ENCODE measurements at places on chromosomes 12 and 14.

- peak; percentile 36 for DNase-seq
Observed at GRCh38 chr12:87848248-87848868, 180.8 kb downstream of the C12orf50 start.

- DNase-seq = no peak
Observed at GRCh38 chr14:56216626-56217379, 98.6 kb downstream of the PELI2 start.

DNA sequence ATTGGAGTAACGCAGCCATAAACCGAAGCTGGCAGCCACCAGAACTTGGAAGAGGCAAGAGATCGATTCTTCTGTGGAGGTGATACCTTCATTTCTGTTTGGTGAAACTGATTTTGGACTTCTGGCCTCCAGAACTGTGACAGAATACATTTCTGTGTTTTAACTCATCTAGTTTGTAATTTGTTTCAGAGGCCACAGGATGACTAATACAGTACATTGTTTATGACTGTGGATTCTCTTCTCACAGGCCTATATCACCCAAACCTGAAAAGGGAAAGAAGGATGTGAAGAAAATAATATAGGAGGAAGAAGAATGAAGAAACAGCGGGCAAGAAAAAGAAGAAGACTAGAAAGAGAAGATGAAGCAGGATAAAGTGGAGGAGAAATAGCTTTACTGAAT is 263.8 kb upstream of the DIO2 start:
- DNase-seq = no peak

DNA sequence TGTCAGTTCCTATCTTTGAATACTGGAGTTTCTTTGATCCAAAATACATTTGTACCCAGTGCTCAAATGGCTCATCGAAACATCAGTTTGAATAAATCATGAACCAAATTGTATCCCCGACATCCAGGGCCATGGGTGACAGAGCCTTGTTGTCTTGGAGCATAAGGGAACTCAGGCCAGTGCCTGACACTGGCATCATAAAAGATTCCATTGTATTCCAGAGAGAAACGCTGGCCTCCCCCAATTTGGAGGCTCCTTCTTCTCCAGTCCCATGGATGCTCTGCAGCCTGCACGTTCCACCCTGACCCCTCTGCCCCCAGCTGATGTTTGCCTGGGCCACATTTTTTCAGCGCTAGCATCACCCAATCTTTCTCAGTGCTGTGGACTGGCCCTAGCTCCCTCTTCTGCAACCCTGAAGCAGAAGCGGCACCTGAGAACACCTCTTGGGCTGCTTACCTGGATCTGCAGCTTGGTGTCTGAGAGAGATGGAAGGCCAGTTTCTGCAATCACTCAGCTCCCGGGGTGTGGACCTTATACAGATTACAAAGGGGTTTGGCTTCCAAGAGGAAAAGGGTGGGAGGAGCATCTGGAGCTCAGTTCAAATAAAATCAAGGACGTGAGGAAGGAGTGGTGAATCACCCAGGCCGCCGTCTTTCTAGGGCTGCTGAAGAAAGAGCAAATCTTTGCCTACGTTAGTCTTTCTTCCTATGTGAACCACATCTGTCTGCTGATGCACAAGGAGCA is at the start of gene RNASE1:
TSS of gene RNASE1 (minus strand) at position 504 of the 744 bp plus-strand sequence. CDS start 776 bp downstream, outside the sequence.
- DNase-seq = no peak

DNA sequence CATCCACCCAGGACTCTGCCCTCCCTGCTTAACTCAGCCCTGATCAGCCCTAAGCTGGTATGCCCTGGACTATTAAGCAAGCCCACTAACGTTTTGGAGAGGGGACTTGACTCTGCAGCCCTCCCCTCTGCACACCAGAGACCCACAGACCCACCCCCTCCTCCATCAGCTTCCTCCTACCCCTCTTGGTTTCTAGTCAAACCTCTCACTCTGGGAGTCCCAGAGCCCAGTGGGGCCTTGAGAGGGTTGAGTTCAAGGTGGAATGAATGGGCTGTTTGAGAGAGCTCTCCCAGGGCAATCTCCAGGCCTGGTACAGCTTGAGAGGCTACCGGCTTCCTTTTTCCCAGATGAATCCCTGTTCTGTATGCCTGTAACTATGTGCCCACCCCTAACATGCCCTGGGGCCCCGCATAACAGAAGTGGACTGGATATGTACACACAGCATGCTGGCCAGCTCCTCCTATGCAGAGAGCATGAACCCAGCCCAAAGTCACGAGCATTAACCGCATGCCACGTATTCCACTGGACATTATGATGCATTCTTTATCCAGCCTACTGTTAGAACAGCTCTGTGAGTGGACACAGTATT is 43.6 kb downstream of the IRF2BPL start:
- DNase-seq = no peak

- DNase-seq = peak; percentile 56
Observed at GRCh38 chr14:62126879-62127478, 364.8 kb downstream of the SNAPC1 start.

DNA sequence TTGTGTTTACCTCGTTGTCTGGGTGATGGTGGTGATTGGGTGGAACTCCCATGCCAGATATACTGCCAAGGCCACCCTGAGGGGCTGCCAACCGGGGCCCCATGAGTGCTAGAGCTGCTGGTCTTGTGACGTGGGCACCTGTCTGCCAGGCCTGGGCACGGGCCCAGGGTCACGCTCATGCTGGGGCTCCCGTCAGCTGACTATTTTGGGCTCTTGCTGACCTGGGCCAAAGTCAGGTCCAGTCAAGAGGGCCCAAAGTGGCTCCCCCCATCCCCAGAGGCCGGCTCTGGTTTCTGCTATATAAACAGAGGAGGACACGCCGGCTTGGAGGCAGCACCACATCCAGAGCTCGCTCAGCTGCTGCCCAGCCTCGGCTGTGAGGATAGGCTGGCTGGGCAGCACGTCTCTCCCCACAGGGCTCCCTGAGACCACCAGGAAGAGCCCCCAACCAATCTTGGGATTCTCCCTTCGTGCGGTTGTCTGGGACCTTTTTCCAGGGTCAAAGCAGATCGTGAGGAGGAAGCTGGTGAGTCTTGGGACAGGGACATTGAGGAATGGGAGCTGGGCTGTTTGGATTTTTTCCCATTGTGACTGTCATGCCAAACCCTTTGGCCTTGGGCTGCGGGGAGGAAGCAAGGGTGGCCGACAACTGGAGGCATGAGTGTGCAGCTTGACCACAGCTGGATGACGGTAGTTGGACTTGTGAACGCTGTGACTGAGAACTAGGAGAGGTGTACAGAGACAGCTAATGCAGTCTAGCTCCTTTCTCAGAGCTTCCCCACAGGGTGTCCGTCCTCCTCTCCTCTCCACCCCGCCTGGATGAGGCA is 7.6 kb upstream of the NR4A1 start:
- no peak for DNase-seq

DNA sequence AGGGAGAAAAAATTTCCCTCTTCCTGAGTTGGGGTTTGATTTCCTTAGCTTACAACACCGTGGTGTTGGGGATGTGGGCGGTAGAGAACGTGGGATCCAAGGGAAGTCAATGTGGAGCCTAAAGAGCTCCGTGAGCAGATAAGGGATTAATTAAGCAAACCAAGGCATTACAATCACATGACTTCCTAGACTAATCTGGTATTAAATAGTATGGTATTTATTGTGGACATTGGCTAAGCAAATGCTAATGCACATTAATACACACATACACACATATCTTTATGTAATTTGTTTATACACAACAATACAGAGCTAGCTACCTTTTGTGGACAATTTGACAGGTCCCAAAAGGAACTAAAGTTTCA is 791 bp upstream of the RNF41 start:
- DNase-seq = no peak

GRCh38 chr12:62744551-62744950 is 190.4 kb downstream of the PPM1H start:
- no peak for DNase-seq

DNA sequence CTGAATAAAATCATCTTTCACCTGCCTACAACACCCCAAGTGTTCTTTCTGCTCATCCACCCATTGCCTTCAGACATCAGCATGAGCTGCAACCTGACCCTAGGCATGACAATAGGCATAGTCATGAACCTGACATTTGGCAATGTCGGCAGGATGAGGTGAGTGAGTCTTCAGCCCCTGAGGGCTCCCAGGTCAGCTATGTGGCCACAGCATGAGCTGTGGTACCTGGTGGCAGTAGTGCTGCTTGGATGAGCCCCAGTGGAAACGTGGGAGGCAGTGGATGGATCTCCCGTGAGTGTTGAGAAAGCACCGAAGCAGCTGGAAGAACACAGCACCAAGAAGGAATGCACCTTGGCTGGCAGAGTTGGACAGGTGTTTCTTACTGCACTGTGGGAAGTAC is 334.8 kb upstream of the FAR2 start:
- no peak for DNase-seq

DNA sequence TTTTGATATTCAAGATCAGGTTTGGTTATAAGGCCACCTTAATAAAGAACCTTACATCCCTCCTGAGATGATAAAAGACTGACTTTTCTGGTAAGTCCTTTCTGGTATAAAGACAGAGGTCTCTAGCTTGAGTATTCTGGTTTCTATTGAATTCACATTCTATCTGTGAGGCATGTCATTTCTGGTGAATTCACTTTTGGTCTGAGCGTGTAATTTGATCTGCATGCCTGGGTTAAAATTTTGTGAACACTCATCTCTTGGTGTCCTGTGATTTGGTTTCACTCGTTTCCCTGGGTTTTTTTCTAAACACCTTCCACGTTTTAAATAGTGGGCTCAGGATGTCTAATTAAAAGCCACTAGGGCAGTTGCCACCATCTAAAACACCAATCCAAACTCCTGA is 12.2 kb downstream of the EIF5 start:
- no peak for DNase-seq

- DNase-seq = no peak
Observed at GRCh38 chr12:65474831-65475230, 196.3 kb downstream of the MSRB3 start.

GRCh38 chr12:7610006-7610405 is 55.7 kb downstream of the APOBEC1 start:
- DNase-seq = no peak

DNA sequence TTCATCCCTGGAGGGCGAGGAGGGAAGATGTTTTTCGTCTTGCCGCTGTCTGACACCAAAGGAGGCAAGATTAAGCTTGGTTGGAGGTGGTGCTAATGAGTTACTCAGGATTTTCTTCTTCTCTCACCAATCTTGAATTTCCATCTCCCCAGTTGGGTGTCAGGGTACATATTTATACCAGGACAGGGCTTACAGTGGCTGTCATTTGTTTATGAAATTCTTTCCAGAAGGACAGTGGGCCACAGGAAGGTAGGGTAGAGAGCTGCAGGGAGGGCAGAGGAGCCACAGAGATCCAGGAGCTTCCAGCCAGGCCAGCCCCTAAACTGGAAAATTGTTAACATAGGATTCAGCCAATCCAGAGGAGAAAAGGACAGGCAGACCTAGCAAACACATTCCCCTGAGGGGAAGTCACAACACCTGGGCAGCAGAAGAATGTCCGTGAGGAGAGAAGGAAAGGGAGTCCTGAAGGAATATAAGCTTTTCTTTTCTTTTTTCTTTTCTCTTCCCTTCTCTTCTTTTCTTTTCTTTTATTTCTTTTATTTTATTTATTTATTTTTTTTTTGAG is 40.5 kb downstream of the IRF2BPL start:
- DNase-seq = no peak

DNA sequence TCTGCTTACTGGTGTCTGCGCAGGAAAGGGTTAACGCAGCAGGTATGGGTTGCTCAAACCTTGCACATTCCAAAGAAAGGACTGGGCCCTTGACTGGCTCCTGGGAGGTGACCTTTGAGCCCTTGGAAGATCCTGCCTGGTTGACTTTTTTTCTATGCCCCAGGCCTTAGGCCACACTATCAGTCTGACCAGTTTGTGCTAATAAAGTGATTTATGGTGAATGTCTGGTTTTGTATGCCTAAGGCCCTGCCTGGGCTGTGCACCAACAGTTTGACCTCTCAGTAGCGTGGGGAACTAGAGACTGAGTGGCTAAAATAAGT is 61.4 kb upstream of the SCN8A start:
- DNase-seq = no peak
